ENCODE measurements at places on chromosomes 11 and 22.

- DNase-seq = no peak
These were observed 9.4 kb upstream of the PIM3 start for GRCh38 chr22:49951000-49951677.

DNA sequence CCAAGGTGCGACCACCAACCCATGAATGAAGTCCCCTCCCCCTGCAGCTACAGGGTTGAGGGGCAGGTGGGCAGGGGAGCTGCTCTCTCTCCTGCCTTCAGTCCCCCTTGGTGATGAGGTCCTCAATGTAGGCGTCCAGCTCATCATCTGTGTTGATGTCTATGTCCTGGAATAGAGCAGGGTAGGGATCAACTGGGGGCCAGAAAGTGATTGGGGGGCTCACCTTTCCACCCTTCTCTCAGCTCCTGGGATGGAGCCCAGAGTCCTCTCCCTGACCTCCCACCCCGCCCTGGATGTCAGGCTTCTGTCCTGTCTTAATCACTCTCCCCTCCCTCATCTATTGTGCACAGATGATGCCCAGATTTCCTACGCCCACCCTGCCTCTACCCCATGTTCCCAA lies 41.9 kb downstream of the MORC2 start:
- no peak for DNase-seq

DNA sequence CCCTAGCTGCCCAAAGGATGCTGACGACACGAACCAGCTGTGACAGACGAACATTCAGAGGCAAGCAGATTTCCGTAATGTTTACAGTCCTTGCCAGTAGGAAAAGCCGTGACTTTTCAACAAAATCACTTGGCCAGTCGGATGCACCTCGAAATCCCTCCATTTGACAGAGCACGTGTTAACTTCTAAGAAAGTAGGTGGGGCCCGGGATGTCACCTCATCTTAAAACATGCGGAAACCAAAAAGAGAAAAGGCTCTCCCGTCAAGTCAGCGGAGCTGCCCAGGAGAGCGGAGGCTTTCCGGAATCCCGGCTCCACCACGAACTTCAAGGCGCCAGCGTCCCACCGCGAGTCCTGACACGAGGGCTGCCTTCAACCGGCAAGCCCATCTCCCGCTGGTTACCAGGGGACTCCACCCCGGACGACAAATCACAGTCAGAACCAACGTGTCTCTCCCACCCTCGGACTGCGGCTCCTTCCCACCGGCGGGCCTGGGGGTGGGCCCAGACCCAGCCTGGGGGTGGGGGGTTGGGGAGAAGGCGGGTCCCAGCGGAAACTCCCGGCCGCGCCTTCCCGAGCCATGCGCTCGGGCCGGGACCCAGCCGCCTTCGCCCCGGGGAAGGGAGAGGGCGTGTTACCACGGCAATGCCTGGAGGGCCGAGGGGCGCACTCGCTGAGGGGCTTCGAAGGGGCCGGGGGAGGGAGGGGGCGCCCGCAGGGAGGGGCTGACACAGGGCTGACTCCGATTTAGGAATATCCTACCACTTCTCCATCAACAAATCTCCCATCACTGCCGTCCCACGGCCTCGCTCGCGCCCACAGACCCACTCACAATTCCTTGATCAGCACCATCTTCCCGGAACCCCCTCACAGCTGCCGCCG lies 475 bp downstream of the PITPNB start:
- peak; percentile 85 for DNase-seq

DNA sequence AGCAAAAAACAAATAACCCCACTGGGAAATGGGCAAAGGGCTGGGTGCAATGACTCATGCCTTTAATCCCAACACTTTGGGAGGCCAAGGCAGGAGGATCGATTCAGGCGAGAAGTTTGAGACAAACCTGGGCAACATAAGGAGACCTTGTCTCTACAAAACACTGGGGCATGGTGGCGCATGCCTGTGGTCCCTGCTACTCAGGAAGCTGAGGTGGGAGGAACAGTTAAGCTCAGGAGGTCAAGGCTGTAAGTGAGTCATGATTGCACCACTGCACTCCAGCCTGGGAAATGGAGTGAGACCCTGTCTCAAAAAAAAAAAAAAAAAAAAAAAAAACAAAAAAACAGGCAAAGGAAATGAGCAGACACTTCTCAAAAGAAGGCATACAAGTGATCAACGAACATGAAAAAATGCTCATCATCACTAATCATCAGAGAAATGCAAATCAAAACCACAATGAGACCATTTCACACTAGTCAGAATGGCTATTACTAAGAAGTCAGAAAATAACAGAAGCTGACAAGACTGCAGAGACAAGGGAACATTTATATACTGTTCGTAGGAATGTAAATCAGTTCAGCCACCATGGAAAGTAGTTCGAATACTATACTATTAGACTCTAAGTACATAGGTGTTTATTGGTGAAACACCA lies 48.2 kb upstream of the SMCO4 start:
- no peak for DNase-seq

DNA sequence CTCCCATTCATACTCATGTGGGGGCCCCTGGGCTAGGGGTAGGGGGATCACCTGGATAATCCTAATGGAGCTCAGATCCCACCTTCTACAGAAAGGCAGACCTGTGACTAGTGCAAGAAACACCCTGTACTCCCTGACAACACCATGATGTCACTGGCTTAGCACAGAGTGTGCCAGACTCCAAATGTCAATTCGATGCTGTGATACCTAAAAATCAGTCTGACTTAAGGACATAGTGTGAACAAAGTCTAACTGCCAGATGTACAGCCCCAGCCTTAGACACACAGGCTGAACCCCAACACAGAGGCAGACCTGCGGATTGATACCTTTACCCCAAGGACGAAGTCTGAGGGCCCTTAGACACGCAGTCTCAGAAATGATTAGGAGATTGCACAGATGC lies 8.5 kb downstream of the ABCC8 start:
- DNase-seq = no peak

- no peak for DNase-seq
These were observed 500.5 kb downstream of the BUD13 start for GRCh38 chr11:116272181-116272789.
